Activated effector memory CD4-positive, alpha-beta T cell treated with Interleukin-2 at 50 U/mL for 16 hours (primary cell): ENCODE measurements at places on chromosomes 7 and 10.

- DNase-seq: no peak
Observed at GRCh38 chr7:146117576-146117975, 975 bp downstream of the CNTNAP2 start.

- no peak for DNase-seq
Observed at GRCh38 chr7:115038158-115038557, 116.3 kb downstream of the MDFIC start.

- DNase-seq: no peak
Observed at GRCh38 chr7:518630-519483, 789 bp downstream of the PDGFA start.

DNA sequence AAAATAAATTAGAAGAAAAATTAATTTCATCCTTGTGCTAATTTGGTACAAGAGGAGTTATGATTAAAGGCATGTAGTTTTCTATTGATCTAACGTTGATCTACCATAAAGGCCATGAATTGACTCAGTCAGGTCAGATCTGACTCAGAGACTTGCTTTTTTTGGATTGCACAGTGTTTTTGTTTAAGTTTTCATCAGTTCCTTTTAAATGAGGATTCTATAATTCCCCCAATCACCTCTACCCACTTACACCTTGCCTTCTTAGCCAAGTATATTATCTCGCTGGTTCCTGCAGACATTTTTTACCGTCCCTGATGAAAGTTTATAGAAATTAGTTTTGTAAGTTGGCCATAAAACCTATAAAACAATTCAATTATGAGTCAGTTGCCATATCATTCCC, 132.4 kb upstream of the PALS2 start:
- no peak for DNase-seq

GRCh38 chr10:42975558-42976340, 101.1 kb upstream of the RET start:
- DNase-seq: no peak
